CD4-positive, alpha-beta T cell treated with Interleukin-15 for 4 hours (primary cell): ENCODE measurements at places on chromosomes 16 and 17.

DNA sequence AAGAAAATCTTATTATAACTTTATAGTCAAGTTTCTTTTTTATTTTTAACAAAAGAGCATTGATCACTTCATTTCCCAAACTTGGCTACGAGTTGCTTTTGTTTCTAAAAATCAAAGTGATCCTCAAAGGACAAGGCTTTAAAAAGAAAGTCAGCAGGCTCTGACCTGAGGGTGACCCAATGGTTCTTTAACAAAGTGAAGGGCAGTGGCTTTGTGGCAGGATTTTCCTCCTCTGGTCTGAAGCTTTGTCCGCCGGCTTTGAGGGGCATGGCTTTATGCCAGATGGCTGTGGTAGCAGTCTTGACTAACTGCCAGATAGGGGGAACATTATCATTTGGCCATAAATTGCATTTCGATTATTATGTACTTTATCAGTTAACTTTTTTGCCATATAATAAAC is 28.5 kb downstream of the IQCK start:
- DNase-seq, result no peak

GRCh38 chr16:89410794-89411309 is 79.5 kb downstream of the ANKRD11 start:
- no peak for DNase-seq

GRCh38 chr17:44438636-44439035 is 49.2 kb upstream of the ITGA2B start:
- DNase-seq, result peak; percentile 2

DNA sequence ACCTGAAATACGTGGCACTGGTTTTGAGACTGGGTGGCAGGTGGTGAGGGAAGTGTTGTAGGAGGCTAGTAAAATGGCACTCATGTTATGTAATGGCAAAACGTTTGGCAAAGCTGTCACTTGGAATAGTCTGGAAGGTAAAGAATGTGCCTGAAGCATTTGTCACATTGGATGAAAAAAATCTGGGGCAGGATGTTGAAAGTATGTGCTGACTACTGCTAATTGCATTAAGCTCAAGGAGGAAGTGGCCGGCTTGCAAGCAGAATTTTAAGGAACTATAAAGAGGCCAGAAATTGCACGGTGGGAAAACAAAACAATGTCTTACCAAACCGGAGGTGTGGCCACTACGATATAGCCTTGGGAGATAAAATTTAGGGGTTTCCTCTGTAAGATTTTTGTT is 26.6 kb upstream of the NLRP1 start:
- no peak for DNase-seq

DNA sequence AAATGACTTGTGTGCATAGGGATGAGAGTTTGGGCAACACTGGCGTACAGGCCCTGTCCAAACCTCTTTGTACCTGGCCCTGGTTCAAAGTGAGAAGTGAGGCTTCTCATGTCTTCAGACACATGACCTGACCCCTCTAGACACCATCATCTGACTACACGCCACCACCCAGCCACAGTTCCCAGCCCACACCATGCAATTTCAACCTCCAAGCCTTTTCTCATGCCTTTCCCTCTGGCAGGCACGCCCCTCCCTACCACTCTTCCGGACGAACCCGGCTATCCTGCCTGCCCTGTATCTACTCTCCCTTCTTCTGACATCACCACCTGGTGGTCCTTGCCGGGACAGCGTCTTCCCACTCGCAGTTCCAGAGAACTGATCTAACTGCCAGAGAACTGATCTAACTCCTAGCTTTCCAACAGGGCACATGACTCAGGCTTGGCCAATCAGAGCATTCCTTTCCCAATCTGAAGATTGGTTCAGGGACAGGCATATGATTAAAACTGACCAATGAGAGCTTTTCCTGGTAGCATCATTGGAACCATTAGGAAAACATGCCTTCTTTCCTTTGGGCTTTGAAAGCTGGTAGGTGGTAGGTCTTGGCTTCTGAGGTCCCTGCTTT is 27.1 kb upstream of the IL21R start:
- peak; percentile 33 for DNase-seq

- no peak for DNase-seq
These were observed 805.3 kb upstream of the SOX9 start for GRCh38 chr17:71315568-71315967.

DNA sequence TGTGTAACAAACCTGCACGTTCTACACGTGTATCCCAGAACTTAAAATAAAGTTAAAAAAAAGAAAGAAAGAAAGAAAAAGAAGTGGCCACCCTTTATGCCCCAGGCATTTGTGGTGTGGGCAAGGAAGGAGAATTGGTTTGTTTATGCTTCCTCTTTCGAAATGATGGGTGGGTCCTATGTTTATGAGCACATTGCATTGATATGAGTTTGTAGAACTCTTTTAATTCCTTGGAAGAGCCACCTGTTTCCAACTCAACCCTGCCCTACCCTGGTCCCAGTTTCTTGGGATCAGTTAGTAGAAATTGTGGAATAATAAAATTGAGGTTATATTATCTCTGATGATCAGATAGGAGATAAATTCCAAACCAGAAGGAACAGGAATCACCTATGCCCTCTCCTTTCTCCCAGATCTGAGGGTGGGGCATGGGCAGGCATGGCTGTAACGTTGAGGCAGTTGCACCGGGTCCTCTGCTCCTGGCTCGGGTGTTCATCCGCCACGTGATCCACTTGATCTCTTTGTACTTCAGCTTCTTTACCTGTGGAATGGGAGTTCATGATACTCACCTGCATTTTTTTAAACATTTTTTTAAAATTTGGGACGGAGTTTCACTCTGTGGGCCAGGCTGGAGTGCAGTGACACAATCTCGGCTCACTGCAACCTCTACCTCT is 15.9 kb downstream of the CHAD start:
- no peak for DNase-seq
